Fibroblast of skin of right quadriceps (primary cell): ENCODE measurements at places on chromosomes 2 and 18.

- DNase-seq, result no peak
Measured at GRCh38 chr2:99256677-99257076, 1.2 kb upstream of the LYG2 start.

DNA sequence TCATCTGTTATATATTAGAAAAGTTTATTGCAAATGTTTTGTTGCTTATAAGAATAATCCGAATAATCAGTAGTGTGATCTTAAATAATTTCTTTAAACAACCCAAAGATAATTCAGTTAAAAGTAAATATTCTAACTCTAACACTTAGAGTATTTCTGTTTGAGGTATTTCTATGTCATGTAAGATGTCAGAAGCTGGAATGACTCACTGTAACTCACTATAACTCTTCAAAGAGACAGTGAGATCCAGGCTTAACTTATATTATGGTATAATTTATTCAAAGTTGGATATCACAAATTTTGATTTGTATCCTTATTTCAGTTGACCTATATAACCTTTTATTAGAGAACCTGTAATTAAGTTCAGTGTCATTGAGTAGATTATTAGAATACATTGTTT lies 6.9 kb downstream of the MBD5 start:
- no peak for DNase-seq

- peak; percentile 46 for DNase-seq
Measured at GRCh38 chr2:119826370-119826961, 66.7 kb downstream of the PTPN4 start.

DNA sequence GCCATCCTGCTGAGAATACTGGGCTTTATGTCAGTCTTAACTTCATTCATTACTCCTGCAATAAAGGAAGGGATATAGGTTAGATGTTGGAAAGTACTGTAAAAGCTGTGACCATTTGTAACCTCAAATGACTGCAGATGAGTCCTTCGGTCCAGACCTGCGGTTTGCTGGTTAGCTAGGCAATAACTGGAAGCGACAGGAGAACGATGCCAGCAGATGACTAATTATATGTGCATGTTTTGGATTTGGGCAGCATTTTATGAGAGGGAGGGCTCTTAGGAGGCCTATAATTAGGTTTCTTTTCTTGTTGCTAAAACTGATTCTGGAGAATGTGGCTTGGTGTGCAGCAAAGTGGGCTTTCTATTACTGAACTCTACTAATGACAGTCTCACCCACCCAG lies 205.6 kb downstream of the TMEM182 start:
- peak; percentile 87 for DNase-seq

DNA sequence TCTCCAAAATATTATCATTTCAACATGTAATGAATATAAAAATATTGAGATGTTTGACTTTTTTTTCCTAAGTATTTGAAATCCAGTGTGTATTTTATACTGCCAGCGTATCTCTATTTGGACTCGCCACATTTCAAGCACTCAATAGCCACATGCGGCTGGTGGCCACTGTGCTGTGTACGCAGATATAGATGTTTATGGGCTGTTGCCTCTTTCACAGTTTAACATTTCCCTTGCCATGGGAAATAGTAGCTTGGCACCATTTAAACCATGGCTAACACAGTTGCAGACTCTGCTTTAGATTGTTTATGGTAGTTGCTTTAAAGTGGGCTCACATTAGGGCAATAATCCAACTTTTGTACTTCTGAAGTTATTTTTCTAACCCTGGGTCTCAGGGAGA lies 136.6 kb upstream of the ITGB6 start:
- no peak for DNase-seq

GRCh38 chr18:65735155-65735554 lies 15.7 kb upstream of the CDH7 start:
- no peak for DNase-seq

DNA sequence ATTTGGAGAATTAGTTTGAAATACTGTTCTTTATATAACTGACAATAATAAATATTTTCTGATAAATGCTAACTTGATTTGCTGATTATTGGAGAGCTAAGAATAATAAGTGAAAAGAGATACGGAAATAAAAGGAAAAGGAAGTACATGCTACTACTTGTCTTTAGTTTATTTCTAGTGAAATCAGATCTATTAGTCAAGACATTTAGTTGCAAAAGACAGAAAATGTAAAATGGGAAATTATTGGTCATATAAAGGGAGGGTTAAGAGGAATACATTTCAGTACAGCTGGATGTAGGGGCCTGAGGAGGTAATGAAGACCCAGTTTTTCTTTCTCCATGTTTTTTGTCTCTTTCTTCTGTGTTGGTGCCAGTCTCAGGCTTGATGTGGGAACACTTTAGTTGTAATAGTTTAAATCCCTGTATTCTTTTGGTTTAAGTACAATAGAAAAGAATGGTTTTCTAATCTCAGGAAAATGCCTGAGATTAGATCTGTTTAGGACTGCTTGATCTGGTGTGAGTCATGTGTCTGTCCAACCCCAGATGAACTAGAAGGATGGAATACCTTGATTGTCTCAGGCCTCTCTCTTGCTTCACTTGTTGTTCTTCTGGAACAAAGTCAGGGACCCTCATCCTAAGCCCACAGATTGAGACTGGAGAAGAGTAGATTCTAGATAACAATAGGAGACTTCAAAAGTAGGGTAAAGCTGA lies 58.0 kb downstream of the PLCL1 start:
- no peak for DNase-seq

DNA sequence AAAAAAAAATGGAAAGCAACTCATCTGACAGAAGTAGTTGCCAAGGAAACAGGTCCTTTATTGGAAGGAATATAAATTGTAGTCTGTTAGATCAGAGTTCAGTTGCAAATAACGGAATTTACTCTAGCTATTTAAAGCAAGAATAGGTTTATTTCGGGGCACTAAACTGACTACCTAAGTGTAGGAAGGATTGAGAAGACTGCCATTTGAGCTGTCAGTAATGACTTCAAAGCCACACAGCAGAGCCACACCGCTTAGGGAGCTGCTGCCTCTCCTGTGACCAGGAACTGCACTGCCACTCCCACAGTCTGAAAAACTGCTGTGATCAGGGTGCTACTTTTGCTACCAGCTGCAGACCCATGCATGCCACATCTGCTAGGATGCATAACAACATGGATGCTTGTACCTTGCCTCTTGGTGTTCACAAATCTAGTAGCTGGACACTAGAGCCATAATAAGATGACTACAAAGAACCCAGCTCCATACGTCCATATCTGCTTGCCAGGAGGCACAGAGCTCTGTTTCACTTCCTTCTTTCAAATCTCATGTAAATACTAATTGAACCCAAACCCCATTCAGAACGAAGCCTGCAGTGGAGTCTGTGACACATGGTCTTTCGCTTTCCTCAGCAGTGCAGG lies 2.2 kb downstream of the DSG2 start:
- no peak for DNase-seq

GRCh38 chr18:75067996-75068645 lies 140.8 kb downstream of the PTGR3 start:
- DNase-seq, result no peak

DNA sequence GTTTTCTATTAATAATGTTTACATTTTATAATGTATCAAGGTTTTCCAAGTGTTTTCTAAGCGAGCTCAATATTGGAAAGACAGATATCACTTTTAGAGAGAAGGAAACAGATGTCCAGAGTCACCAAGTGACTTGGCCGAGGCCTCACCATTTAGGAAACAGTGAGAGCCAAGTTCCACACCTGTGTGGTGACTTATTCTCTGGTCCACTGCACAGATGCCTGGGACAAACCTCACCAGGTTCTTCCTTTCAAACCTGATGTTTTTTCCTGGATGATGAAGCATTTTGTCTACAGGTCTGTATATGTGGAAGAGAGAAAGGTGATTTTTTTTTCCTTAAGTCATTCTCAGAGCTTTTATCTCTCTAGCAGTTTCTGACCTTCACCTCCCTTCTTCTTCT lies 280.7 kb downstream of the LPIN1 start:
- no peak for DNase-seq

GRCh38 chr2:8146132-8147005 lies 535.5 kb upstream of the ID2 start:
- DNase-seq, result no peak

GRCh38 chr2:85741833-85742455 lies 11.8 kb upstream of the ATOH8 start:
- DNase-seq, result peak; percentile 87

DNA sequence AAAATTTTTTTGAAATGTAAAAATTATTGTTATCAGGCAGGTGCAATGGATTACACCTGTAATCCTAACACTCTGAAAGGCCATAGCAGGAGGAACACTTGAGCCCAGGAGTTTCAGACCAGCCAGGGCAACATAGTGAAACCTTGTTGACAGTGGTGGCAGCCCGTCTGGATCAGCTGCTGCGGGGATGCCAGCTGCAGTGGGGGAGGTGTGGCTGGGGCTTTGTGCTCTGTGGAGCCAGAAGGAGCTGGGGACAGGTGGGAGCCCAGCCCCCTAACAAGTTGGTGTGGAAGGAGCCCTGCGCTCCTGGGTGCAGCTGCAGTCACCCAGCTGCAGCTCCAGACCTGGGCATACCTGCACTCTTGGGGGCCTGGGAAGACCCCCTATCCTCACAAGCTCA lies 182.4 kb upstream of the MC4R start:
- DNase-seq, result no peak

DNA sequence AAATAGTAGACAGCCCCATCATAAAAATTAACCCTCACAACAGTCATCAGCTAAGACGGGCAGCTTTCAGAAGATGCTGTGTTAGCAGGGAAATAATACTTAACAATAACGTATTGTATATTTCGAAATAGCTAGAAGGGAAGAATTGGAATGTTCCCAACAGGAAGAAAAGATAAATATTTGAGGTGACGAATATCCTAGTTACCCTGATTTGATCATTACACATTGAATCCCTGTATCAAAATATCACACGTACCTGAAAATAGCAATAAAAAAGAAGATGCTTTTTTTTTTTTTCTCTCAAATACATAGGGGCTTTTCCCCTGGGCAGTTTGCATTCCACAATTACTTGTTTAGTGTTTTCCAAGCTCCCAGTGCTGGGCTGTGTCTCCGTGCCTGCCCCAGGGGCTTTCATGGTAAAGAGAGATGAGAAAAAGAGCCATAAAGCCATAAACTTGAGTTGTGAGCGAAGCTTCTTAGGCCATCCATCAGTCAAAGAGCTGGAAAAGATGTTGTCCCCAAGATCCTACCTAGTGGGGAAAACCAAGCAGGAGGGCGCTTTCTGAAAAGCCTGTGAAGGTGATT lies 183.0 kb upstream of the REV1 start:
- DNase-seq, result no peak

GRCh38 chr2:177639262-177639914 lies 246.8 kb downstream of the AGPS start:
- DNase-seq, result no peak

GRCh38 chr2:31688282-31688681 lies 107.5 kb upstream of the SRD5A2 start:
- no peak for DNase-seq

- no peak for DNase-seq
Measured at GRCh38 chr2:173673640-173674039, 291.5 kb downstream of the SP3 start.

DNA sequence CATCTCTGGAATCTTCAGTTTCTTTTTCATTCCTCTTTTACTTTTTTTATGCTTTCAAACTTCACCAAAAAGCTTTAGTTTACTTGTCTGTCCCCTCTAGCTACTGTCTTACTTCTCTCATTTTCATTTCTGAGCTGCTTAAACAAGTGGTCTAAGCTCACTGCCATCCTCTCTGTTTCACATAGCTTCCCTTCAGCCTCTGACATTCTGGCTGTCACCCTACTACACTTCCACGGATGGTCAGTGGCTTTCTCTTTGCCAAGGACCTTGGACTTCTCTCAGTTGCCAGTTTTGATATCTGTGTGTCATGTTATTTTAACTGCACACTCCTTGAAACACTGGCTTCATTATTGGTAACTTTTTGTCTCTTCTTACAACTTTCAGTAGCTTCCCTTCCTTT lies 176.1 kb downstream of the IKZF2 start:
- DNase-seq, result no peak
